CD4-positive, alpha-beta T cell treated with Interleukin-4 for 4 hours (primary cell): ENCODE measurements at places on chromosomes 12 and 14.

DNA sequence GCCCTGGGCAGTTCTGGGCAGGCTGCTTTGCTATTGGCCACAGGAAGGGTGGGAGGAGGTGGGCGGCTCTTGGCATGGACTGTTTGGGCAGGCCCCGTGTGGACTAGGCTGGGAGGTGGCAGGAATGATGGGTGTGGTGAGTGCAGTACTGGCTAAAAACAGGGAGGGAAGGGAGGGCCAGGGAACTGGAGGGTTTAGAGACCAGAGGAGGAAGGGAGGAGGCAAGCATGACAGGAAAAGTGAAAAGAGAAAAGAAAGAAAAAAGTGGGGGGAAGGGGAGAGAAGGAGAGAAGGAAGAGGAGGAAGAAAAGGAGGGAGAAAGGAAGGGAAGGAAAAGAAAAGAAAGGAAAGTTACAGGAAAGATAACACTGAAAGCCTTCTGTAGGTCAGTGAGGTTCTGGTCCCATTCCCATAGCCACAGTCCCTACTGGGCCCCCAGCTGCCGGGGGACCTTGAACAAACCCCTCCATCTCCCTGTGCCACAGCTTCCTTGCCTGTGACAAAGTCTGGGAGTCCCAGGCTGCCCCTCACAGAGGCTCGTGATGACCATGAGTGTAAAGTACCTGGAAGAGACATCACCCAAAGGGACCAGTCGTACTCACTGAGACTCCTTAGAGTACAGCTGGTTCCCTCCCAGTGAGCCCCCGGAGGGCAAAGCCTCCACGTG, 1.1 kb upstream of the C14orf132 start:
- DNase-seq, result no peak

- no peak for DNase-seq
These were observed 7.2 kb downstream of the SLC15A4 start for GRCh38 chr12:128816643-128816920.

DNA sequence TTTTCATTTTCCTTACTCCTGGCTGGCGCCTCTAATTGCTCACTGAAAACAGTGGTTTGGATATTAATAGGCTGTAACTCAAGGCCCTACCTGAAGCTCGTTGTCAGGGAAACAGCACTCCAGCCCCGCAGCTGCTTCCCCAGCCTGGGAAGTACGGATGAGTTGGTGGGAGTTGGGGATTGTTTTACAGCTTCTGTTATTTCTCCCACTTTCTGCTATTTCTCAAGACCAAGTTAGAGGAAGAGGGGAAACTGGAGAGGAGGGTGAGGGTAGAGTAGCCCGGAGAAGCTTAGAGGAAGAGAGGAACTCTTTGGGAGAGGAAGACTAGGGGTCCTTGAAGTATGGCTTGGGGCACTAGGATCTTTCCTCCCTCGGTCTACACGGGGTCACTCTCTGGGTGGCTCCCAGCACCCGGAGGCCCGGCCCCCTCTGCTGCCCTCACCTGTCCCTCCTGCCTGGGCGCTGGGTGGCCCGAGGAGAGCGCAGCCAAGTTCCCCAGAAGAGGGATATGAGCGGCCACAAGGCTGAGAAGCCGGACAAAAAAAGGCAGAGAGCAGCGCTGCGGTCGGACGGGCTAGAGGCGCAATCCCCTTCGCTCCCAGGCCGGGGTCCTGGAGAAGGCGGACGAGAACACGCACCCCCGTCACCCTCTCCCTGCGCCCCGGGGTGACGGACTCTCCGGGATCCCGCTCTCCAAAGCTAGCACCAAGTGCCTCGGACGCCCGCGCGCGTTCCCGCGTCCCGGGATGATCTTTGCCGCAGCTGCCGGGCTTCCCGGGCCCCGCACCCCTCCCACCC, 671 bp downstream of the SPTB start:
- no peak for DNase-seq

- DNase-seq, result no peak
These were observed 5.4 kb downstream of the FOS start for GRCh38 chr14:75283833-75284563.

DNA sequence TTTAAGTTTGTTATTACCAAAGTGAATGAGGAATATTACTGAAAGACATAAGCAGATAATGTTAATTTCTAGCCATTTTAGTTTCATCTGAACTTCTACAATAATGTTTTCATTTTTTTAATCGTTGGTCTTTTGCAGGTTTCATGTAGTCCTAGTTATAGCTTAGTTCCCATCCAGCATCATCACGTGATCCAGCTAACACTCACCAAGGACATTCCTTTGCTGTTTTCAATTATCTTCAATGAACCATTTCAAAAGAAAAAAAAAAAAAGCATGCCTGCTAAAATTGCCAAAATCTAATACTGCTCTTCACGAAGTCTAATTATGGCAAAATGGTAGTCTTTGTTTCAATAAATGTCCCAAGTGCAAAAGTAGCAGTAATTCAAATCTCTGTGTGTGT, 187.7 kb upstream of the ATXN7L3B start:
- no peak for DNase-seq

DNA sequence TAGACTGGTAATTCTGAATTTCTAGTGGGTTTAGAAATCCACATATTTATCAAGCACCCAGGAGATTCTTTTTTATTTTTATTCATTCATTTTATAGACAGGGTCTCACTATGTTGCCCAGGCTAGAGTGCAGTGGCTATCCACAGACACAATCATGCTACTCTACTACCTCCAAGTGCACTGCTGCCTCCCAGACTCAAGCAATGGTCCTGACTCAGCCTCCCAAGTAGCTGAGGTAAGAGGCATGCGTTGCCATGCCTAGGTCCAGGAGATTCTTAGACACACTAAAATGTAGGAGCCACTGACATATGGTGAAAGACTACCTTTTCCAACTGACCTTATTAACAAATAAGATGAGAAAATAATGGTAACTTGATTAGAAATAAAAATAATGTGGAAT, 38.9 kb downstream of the KIF21A start:
- no peak for DNase-seq

DNA sequence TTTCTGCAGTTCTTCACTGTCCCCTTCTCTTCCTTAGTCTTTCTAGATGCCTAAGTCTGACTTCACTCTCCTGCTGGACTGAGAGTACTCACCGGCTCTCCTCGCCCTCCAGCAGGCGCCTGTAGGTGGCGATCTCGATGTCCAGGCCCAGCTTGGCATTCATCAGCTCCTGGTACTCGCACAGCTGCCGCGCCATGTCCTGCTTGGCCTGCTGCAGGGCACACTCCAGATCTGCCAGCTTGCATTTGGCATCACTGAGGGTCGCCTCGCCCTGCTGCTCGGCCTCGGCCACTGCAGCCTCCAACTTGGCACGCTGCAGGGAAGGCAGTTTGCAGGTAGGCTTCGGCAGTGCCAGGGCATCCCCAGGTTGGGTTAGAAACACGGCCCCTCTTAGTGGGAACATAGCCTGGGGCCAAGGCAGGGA, 5.2 kb downstream of the KRT84 start:
- DNase-seq, result no peak

- DNase-seq, result no peak
These were observed 364.5 kb downstream of the PAWR start for GRCh38 chr12:79326222-79326621.

DNA sequence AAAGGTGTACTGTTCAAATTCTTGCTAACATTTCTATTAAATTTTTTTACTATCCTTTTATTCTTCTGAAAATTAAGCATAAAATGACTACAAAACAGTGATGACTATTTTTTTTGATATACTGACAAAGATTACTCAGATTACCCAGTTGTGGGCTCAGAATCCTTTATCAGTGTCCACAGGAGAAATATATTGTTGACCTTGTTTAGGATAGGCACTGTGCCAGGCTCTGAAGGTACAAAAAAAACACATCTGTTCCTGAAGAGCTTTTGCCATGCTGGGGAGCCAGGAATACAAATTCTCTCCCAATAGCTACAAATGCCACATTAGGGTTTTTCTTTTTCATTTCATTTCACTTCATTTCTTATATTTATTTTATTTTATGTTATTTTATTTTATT, 26.9 kb upstream of the GCH1 start:
- no peak for DNase-seq
